ENCODE measurements at places on chromosomes 13 and 19.

DNA sequence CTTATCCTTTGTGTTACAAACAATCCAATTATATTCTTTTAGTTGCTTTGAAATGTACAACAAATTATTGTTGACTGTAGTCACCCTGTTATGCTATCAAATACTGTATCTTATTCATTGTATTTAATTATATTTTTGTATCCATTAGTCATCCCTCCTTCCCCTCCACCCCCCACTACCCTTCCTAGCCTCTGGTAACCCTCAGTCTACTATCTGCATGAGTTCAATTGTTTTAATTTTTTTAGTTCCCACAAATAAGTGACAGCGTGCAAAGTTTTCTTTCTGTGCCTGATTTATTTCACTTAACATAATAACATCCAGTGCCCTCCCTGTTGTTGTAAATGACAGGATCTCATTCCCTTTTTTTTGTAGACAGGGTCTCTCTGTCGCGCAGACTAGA, 4.5 kb downstream of the SAE1 start:
- DNase-seq: no peak

DNA sequence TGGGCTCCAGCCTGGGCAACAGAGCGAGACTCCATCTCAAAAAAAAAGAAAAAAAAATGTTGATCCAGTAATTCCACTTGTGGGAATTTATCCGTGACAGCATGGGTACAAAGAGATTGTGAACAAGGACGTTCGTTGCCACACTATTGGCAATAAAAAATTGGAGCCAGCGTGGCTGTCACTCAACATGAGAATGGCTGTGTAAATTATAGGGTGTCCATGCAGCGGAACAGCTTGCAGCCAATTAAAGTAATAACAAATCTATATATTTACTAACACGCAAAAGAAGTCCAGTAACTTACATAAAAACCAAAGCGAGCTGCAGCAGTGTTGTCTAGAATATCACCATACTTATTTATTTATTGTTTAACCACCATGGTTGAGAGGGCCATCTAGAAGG, 19.3 kb downstream of the DPF1 start:
- no peak for DNase-seq

DNA sequence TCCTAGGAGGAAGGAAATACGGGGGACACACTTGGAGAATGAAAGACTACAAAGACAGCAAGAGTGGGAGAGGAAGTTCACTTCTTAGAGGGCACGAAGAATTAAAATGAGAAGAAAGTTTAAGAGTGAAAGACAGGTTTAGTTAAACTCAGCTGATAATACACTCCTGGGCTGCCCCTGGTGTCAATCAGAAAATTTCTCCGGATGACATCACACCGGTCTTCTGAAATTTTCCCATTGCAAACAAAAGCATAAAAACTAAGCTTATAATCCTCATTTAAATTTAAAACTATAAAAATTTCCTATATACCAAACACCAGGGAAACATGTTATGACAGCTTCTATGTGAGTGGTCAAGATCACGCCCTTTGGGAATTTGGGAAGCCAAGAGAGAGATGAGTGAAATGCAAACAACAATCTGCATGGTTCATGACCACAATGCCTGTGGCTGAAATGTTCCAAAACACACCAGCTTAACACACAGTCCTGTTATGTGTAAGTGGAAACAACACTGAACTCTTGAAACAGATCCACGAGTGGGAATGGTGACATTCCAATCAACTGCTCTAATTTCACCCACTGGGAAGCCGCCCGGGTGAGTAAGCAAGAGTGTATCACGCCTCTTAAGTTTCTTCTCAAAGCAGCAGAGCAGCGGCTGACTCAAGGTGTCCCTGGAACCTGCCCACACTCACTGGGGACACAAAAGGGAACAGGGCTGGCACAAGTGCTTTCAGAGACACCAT, 49.0 kb downstream of the BRD4 start:
- no peak for DNase-seq

GRCh38 chr19:15897026-15897737, 692 bp downstream of the CYP4F2 start:
- DNase-seq: no peak
